ENCODE measurements at places on chromosomes 2 and 18.
A peak's percentile ranks its signal among the peaks of the same experiment; 100 is the strongest.

- DNase-seq = peak; percentile 98
Measured at GRCh38 chr2:27720004-27720551, 51.4 kb upstream of the MRPL33 start.

GRCh38 chr2:67626656-67627055, 229.5 kb downstream of the ETAA1 start:
- DNase-seq = peak; percentile 25

- DNase-seq = no peak
Measured at GRCh38 chr18:62828852-62829251, 113.5 kb downstream of the PHLPP1 start.

- DNase-seq = peak; percentile 87
Measured at GRCh38 chr18:9952633-9953416, 39.0 kb downstream of the VAPA start.

- peak; percentile 44 for DNase-seq
Measured at GRCh38 chr2:19623488-19623887, 265.1 kb upstream of the OSR1 start.

DNA sequence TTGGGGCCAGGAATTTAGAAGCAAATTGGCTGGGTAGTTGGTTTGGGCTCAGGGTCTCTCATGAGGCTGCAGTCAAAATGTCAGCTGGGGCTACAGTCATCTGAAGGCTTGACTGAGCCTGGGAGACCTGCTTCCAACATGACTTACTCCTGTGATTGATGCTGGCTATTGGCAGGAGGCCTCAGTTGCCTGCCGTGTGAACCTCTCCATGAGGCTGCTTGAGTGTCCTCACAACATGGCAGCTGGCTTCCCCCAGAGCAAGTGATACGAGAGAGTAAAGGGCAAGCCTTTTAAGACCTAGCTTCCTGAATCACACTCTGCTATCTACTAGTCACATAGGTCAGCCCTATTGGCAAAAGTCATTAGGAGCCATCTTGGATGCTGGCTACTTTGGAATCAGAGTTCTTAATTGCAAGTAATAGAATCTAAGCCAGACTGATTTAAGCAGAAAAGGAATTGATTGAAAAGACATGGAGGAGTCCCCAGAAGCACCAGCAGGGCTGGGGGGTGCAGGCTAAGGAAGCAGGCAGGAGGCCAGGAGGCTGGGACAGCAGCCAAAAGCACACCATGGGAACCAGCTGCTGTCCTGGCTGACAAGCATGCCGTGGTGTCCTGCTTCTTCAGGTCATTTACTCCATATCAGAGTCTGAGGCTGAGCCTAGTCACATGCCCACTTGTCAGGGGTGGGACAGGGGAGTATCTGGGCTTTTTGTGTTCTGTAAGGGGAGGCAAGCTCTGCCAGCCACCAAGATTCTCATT, 7.8 kb upstream of the GIGYF2 start:
- peak; percentile 53 for DNase-seq

DNA sequence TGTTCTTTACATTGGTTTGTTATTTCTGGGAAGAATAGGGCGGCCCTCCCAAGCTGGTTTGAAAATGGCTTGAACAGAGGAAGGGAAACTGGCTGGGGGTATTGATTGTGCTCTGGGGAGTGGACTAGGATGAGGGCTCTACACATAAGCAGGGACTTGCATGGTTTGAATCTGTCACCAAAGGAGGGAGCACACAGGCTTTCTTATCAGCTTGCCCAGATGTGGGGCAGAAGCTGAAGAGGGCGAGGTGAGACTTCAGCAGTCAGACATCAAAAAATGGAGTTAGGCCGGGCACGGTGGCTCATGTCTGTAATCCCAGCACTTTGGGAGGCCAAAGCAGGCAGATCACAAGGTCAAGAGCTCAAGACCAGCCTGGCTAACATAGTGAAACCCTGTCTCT, 7.2 kb upstream of the RAB12 start:
- no peak for DNase-seq
